Body of pancreas (tissue), 4 donors: ENCODE measurements at places on chromosomes 16 and 17.

GRCh38 chr17:17766077-17766743 lies 70.6 kb downstream of the SREBF1 start:
- no peak for DNase-seq

- DNase-seq: no peak
Measured at GRCh38 chr17:81916234-81917001, 1.6 kb downstream of the SIRT7 start.

GRCh38 chr16:81518439-81518757 lies 73.8 kb downstream of the CMIP start:
- no peak for DNase-seq

- DNase-seq: no peak
Measured at GRCh38 chr17:72588561-72588960, 467.7 kb downstream of the SOX9 start.

- DNase-seq: no peak
Measured at GRCh38 chr17:34727601-34728000, 148.2 kb downstream of the TMEM132E start.

DNA sequence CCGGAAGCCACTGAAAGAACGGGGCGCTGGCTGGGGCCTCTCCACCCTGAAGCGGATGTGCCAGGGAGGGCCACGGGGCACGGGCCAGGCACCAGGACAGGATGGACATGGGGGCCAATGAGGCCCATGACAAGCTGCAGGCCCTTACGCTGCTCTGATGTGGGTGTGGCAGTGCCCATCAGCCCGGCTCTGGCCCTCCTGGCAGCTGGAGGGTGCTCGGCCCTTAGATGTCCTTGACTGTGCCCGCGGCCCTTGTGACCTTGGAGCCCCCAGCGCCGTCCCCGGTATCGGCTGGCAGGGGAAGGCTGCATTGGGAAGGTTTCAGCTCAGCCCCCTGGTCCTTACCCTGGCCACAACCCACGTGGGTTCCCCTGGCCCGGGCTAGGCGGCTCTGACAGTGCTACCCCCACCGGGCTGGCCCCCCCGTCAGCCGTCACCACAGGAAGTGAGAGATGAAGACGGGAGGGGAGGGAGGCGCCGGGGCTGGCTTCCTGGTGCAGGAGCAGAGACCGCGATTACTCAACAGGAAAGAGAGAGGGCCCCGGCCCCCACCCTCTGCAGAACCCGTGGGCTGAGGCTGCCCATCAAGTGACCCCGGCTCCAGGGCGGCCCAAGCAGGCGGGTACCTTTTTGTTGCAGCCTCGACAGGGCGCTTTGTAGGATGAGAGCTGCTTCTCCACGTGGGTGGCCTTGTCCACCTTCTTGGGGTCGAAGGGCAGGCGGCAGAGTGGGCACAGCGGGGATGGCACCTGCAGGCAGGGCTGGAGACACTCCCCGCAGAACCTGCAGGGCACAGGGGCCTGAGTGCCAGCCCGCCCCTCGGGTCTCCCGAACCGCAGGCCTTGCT lies 5.3 kb downstream of the RNF166 start:
- peak; percentile 89 for DNase-seq

DNA sequence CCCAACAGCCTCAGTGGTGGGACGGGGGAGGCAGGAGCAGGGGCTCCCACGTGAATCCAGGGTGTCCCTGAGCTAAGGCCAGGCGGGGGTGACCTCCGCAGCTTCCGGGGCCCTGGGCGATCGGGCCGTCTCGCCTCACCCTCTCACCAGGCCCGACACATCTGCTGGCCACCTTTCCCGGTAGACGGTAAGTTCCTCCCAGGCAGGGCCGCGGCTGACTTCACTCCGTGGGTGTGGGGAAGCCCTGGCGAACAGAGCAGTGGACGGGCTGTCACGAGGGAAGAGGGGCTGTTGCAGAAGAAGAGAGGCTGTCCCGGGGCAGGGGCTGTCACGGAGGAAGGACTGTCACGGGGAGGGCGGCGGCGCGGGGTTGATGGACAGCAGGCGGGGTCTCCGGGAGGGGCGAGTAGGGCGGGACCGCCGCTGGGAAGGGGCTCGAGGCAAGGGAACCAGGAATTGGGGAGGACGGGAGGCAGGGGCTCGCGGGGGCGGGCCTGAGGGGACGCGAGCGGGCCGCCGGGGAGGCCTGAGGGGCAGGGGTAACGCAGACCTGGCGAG lies 498 bp downstream of the PKMYT1 start:
- DNase-seq: no peak

DNA sequence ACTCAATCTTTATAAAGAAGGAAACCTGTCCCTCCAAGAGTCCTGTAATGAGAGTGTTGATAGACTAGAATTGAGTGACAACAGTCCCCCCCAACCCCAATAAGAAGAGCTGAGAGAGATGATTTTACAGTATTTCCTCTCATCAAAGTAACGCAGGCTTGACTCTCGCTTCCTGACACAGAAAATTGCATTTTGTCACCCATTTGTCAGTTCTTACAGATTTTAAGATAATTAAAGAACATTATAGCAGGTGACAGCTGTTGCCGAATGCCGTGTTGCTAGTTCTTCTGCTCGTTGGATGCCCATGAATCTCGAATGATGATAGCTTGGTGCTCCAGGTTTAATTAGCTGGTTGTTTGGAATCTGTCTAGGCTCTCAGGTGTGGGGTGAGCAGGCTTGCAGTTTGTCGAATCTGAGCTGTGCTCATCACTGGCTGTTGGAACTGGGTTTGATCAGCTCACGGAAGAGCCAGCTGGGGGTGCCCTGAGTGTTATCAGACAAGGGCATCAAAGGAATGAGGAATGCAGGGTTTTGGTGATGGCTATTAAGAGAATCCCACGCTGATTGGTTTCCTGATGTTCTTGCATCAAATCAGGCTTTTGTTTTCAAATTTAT lies 84.8 kb upstream of the CPHXL start:
- no peak for DNase-seq

- no peak for DNase-seq
Measured at GRCh38 chr17:56514264-56514663, 79.2 kb upstream of the NOG start.

- no peak for DNase-seq
Measured at GRCh38 chr16:386641-387156, 4.9 kb upstream of the PGAP6 start.

DNA sequence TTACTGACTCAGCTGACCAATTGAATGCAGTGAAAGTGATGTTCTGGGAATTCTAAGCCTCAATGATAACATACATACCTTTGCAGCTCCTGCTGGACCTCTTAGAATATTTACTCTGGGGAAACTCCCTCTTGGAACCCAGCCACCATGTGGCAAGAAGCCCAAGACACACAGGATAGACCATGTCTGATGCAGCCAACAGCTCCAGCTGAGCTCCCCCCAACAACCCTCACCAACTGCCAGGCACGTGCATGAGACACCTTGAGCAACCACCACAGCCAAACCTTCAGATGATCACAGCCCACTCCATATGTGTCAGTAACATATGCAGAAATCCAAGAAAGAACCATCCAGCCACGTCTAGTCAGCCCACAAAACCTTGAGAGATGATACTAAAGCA lies 53.0 kb downstream of the XYLT1 start:
- no peak for DNase-seq

DNA sequence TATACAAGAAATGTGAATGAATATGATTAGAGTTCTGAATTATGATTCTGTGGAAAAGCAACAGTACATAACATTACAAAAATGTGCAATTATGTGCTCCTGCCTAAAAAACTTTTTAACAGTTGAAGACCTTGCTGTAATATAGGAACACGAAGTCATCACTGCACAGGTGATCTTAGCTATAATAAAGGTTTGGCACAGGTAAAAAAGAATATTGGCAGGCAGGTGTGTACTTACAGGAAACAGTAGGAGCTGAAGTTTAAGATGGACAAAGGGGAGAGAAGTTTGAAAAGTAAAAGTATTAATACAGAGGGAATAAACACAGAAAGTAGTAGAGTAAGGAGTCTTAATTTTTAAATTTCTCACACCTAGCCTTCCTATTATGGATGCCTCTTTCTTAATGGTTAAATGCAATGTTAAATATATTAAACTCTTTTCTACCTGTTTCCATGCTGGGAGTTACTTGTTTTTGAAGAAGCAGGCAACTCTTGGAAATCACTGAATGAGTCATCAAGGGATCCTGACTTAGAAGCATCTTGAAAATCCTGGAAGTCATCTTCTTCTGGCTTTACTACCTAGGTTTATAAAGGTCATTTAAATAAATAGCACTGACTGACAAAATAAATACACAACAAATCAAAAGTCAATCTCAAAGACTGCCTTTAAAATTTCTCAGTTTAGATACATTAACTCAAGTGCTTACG lies 40.7 kb downstream of the SYNRG start:
- DNase-seq: no peak

DNA sequence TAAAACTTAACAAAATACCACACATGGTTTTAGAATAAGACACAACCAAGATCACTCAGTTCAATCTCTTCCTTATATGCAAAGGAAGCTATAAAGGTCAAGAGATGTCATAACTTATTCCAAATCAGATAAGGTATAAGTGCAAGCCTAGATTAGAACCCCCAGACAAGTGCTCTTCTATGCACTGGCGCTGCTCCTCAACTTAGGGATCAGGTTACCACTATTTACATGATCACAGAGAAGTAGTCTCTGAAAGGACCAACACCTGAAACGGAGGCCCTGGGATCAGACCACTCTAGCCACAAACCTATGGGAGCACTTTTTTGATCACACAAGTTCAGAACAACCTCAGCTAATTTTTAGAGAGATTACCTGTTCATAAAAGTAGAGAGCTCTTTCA lies 16.6 kb downstream of the COPS3 start:
- no peak for DNase-seq

GRCh38 chr17:2239882-2240430 lies 63.6 kb downstream of the SMG6 start:
- peak; percentile 15 for DNase-seq

- DNase-seq: no peak
Measured at GRCh38 chr16:86647561-86647960, 69.2 kb downstream of the FOXL1 start.

DNA sequence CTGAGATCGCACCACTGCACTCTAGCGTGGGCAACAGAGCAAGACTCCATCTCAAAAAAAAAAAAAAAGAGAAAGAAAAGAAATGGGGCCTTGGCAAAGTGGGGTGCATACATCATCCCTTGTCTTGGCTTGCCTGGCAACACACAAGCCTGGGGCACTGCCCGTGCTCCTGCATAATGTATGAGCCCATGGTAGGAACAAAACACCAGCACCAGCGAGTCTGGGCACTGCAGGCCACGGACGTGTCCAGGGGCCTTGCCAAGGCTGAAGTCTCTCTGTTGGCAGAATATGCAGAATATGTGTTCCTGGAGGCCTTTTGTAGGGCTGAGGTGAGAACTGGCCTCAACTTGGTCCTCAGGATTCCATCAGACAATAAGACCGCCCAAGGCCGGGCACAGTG lies 15.7 kb upstream of the ALDOA start:
- no peak for DNase-seq

DNA sequence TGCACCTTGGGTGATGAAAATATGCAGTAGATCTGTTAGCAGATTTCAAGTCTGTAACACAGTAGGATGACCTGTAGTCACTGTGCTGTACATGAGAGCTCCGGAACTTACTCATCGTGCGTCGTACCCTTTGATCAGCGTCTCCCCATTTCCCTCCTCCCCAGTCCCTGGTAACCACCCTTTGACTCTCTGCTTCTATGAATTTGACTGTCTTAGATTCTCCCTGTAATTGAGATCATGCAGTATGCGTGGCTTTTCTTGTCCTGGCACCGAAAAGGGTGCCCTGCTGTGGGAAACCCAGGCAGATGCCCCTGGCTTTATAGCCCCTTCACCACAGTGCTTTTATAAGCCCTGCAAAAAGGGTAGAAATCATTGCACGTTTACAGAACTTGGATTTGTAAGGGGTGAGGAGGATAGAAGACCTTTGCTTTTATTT lies 20.5 kb downstream of the CLEC16A start:
- DNase-seq: no peak

DNA sequence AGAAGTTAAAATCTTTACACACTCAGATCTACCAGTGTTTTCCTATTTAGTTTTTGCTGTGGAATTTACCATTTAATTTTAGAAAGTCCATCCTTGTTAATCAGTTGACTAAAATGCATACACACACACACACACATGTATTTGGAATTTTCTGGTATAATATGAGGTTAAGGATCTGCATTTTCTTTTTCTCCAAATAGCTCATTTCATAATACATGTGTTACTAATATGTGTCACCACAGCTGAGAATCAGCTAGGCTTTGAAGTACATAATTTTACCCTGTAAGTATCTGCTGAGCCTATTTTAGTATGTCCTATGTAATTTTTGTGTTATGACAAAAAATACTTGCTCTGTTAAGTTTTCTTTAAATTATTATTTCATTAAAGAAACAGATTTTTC lies 143.2 kb downstream of the PHKB start:
- DNase-seq: no peak

DNA sequence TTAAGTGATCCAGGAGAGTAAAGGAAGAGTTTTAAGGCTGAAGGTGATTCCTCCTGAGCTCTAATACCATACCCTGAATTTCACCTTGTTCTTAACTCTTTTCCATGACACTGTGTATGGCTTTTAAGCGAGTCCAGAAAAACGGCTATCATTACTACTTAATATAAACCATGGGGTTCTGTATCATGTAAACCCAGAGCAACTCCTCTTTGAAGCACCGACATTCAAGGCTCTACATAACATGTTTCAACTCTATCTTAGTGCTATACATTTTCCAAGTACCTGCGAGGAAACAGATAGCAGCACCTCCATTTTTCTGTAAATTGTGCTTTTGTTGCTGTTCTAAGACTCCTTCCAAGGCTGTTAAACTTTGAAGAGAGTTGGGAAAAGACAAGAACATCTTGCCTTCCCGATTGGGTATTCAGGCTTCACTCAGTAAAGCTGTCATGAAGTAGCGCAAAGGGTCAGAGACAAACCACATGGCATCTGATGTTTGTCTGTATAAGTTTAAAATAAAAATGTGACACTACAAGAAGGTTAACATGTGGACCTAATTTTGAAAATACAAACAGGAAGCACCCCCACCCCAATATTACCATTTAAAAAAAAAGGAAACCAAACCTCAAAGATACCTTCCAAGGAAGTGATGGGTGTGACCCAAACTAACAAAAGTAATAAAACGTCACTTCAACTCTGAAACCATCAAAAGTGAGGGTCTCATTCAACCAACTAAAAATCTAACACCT lies 3.9 kb downstream of the STAT5B start:
- no peak for DNase-seq

GRCh38 chr17:38922538-38923297 lies 2.7 kb upstream of the LASP1NB start:
- DNase-seq: peak; percentile 84
